ENCODE measurements at places on chromosomes 2 and 18.

GRCh38 chr2:170815746-170816503 is 762 bp upstream of the GAD1 start:
- DNase-seq: peak; percentile 77

DNA sequence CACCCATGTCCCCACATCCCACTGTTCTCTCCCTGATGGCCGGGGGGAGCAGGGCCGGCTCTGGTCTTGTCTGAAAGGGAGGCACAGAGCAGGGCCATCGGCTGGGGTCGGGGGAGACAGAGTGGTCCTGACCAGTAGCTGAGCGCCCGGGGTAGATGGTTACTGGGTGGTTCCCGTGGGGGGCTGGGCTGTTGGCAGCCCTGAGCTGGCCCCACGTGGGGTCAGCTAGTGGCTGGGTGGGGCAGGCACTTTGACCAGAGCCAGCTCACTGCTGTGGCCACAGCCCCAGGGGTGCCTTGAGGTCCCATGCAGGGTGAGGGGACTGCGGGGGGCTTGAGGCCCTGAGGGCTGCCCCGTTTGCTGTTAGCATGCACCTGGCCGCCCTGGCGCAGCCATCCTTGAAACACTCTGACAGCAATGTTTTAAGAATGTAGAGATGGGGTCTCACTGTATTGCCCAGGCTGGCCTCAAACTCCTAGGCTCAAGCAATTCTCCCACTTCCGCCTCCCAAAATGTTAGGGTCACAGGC is 12.3 kb upstream of the NEU4 start:
- no peak for DNase-seq

DNA sequence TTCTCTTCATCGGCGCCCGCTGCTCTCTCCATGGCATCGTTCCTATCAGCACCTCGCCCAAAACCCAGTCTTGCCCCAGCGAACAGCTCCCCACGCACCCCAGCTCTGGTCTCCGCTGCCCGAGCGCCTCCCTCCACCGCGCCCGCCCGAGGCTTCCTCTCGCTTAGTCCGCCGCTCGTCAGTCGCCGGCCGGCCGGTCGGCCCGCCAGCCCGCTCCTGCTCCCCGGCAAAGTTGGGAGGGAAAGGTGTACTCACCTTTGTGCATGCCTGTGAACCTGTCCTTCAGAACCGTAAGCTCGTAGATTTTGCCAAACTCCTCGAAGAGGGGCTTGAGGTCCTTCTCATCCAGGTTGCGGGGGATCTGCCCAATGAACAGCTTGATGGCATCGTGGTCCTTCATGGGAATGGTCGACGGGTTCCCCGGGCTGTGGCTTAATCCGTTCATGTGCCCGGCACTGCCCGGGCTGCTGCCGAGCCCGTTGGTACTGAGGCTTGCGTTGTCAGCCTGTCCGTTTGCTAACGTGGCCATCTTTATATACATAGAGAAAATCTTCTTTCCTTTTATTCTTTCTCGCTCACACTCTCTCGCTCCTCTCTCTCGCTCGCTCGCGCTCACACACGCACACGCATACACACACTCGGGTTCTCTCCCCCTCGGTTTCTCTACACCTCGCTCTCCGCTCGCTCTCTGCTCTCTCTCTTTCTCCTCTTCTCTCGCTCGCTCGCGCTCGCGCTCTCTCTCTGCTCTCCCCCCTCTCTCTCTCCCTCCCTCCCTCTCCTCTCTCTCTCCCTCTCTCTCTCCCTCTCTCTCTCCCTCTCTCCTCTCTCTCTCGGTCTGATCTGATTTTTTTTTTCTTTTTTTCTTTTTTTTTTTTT is at the start of gene CELF4:
TSS of gene CELF4 (minus strand) at position 698 of the 876 bp plus-strand sequence.
- DNase-seq: no peak

DNA sequence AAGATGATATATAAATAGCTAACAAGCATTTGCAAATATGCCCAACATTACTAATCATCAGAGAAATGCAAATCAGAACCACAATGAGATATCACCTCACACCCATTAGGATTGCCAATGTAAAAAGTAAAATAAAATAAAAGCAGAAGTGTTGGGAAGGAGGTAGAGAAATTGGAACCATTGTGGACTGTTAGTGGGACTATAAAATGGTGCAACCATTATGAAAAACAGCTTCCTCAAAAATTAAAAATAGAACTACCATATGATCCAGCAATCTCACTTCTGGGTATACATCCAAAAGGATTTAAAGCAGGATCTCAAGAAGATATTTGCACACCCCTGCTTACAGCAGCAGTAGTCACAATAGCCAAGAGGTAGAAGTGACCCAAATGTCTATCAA is 99.8 kb upstream of the DAPL1 start:
- DNase-seq: no peak

- DNase-seq: no peak
Observed at GRCh38 chr2:61575447-61575859, 37.3 kb upstream of the XPO1 start.

DNA sequence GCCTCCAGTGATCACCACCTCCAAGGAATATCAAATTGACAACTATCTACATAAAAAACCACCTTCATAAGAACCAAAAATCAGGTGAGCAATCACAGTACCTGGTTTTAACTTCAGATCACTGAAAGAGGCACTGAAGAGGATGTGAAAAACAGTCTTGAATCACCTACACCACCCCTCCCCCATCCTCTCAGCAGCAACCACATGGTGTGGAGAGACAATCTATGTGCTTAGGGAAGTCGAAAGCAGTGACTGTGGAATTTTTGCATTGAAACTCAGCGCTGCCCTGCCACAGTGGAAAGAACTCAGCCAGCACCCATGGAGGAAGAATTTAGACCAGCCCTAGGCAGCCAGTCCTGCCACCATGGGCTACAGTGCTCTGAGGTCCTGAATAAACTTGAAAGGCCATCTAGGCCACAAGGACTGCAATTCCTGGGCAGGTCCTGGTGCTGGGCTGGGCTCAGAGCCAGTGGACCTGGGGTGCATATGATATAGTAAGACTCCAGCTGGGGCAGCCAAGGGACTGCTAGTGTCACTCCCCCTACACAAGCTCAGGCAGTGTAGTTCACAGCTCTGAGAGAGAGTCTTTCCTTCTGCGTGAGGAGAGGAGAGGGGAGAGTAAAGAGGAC is 75.6 kb downstream of the ATL2 start:
- no peak for DNase-seq

DNA sequence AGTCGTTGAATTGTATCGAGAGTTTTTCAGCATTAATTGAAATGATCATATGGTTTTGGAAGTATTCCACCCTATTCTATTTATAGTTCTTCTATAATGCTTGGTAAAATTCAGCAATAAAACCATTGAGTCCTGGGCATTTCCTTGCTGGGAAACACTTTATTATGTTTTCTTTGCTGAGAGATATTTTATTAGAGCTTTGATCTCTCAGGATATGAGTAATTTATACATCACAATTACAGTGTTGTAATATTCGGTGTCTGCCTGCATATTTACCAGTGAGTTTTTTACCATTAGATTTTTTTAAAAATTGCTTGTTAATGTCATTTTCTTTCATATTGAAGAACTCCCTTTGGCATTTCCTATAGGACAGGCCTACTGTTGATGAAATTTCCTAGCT is 402.7 kb upstream of the FSIP2 start:
- DNase-seq: peak; percentile 36

DNA sequence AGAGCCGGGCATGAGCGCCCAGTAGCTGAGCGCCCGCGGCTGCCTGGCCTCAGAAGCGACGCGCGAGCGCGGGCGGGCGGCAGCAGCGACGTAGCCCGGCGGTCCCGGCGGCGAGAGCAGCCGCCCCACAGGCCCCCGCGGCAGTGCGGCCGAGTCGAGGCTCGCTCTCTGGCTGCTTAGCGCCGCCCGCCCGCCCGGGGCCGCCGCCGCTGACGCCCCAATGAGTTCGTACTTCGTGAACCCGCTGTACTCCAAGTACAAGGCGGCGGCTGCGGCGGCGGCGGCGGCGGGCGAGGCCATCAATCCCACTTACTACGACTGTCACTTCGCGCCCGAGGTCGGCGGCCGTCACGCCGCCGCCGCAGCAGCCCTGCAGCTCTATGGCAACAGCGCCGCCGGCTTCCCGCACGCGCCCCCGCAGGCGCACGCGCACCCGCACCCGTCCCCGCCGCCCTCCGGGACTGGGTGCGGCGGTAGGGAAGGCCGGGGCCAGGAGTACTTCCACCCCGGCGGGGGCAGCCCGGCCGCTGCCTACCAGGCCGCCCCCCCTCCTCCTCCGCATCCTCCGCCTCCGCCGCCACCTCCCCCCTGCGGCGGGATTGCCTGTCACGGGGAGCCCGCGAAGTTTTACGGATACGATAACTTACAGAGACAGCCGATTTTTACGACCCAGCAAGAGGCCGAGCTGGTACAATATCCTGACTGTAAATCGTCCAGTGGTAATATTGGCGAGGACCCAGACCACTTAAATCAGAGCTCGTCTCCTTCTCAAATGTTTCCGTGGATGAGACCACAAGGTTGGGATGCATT is 847 bp downstream of the HOXD8 start:
- peak; percentile 62 for DNase-seq

DNA sequence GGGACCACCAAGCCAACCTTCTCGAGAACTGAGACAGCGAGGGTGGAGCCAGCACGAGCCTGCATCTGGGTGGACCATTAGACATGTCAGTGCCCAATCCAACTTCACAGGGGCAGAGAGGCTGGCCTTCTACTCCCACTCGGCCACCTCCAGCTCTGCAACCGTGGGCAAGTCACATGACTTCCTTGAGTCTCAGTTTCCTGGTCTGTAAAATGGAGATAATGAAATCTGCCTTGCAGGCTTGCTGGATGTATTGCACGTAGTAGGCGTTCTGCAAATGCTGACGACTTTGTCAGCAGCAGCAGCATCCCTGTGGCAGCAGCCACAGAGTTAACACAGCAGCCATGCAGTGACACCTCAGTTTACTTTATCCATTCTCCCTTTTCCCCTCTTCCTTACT is 208.9 kb downstream of the GLI2 start:
- DNase-seq: no peak

- DNase-seq: no peak
Observed at GRCh38 chr18:26335571-26336487, 109.6 kb downstream of the TAF4B start.

DNA sequence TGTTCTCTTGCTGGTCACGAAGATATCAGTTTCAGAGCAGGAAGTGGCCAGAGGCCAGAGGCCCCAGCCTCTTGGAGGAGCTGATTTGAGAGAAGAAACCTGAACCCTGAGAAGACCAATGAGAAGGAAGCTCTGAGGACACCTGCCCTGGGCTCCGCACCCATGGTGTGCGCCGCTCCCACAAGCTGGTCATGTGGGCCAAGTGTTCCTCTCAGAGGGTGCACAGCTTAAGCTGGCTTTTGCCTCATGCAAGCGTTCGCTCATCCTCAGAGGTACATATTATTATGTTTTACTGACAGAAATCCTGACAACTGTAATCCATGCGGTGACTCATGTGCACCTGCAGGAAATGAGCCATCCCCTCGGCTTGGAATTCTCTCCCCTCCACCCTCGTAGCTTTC is 316.1 kb upstream of the MYT1L start:
- DNase-seq: no peak

DNA sequence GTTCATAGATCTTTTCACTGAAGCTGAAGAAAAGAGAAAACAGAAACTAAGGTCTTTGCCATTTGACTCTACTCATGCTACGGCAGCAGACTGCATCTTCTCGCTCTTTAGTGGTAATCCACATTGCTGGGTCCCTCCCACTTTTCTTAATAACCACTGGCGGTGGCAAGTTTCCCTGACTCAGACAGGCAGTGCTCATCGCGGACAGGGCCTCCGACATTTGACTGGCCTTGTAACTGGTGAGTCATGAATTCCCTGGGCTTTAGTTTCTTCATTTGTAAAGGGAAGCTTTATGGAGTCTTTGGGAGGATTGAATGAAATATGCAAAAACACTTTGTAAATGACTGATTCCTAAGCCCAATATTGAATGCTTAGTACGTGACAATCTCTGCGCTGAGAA is 238.2 kb upstream of the RBBP8 start:
- peak; percentile 79 for DNase-seq

DNA sequence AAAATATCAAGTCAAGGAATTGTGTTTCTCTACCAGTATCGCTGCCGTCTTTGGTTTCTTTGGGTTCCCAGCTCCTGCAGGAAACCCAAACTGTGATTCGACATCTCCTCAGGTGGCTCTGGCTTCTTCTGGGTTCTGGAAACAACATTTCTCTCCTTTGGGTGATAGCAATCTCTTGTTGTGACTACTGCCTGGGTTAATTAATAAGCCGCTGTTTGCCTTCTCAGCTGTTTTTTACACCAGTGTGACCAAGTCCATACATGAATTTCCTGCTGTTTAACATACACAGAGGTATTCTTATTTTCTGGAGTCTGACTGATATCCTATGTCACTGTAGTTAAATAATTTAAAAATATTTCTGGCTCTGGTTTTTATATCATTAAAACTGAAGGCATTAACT is 112.5 kb upstream of the DCC start:
- DNase-seq: no peak

- no peak for DNase-seq
Observed at GRCh38 chr18:22344445-22344844, 73.3 kb downstream of the CTAGE1 start.

DNA sequence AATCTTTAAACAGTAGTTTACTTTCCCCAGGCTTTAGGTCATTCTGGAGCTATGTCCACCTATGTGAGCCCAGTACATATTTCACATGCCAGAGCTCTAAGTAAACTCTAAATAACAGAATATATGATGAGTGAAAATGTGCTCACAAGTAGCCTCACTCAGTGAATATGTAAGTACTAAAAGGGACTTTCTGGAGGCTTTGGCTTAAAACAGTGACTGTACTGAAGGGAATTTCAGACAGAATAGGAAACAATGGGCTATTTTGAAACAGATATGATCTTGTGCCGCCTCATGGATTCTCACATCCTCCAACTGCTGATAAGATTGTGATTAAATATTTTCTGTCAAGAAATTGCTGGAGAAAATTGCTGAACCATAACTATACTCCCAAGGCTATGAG is 747.9 kb downstream of the SOCS6 start:
- no peak for DNase-seq

GRCh38 chr18:34972765-34973414 is 68.3 kb upstream of the MAPRE2 start:
- no peak for DNase-seq

DNA sequence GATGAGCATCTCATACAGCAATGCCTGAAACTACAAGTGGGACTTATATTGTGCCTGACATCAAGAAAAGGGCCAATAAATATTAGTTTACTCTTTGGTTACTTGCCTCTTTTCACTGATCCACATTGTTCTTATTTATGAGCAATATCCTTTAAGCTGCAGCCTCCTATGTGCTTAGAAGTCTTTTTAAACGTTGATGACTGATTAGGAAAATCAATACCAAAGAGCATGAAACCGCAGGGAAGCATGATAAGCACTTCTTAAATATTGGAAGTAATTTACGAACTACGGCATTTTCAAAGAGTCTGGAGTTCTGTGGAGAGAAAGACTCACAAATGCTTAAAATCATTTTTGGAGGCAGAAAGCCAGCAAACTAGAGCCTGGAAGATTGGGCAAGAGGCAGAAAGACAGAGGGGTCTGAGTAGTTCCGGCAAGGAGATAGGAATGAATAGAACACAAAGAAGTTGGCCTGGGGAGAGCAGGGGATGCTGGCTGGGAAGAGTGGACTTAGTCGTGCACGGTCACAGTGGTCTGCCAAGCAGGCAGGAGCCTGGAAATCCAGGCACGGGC is 122.6 kb upstream of the NOSTRIN start:
- no peak for DNase-seq

GRCh38 chr2:171807119-171807518 is 86.9 kb downstream of the SLC25A12 start:
- DNase-seq: no peak
